ENCODE measurements at places on chromosomes 2 and 18. TPM values are rescaled to one million over a fixed set of nuclear protein-coding genes. Genes with fewer than 3 reads are reported as not detected.
A peak's percentile ranks its signal among the peaks of the same experiment; 100 is the strongest.

DNA sequence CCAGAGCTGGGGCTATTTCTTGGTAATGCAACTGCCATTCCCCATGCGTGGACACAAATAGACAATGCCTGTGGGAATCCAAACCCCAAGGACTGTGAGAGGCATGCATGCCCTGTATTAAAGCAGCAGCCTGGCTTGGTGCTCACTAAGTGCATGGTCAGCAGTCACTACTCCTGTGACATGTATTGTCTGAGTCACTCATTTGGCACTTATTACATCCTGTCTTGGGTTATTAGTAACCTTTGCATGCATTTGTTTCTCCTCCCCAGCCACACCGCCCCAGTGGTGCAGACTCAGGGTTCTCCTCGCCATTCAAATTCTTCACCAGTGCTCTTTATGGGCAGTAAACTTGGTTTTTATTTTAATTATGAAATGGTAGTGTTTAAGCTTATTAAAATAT, 30.2 kb downstream of the PRKCE start:
- peak; percentile 95 for DNase-seq

ZAP70 gene
- total RNA-seq: not detected

- no peak for DNase-seq
These were observed 34.5 kb upstream of the L3MBTL4 start for GRCh38 chr18:6449213-6449612.

DNA sequence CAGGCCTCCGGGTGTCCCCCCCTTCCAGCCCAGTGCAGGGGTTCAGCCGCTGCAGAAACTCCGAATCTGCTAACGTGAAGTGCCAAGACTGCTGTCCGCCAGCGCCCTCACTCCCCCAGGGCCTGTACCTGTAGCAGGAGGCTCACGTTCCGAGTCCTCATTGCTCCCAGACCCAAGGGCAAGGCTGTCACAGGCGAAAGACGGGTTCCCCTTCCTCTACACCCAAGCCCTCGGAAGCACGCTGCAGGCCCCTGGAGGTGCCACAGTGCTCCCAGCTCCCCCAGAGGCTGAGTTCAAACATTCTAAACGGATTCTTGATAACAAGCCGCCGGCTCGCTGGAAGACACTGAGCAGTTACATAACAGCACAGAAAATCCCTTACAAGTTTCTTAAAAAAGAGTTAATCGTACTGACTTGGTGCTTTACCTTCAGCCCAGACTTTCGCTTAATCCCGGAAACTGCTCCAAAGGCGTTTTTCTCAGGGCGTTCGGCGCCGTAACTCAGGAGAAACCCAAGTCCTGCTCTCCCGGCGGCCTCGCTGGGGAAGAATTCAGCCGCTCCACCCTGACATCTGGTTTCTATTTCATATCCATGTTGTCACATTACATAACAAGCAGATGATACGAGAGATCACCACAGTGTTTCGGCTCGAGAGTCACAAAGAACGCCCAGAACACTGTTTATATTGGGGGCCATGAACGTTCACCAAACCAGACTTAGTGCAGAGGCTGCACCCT, 92.0 kb downstream of the HDAC4 start:
- DNase-seq: no peak

ZSWIM2 gene
- total RNA-seq: not detected

DNA sequence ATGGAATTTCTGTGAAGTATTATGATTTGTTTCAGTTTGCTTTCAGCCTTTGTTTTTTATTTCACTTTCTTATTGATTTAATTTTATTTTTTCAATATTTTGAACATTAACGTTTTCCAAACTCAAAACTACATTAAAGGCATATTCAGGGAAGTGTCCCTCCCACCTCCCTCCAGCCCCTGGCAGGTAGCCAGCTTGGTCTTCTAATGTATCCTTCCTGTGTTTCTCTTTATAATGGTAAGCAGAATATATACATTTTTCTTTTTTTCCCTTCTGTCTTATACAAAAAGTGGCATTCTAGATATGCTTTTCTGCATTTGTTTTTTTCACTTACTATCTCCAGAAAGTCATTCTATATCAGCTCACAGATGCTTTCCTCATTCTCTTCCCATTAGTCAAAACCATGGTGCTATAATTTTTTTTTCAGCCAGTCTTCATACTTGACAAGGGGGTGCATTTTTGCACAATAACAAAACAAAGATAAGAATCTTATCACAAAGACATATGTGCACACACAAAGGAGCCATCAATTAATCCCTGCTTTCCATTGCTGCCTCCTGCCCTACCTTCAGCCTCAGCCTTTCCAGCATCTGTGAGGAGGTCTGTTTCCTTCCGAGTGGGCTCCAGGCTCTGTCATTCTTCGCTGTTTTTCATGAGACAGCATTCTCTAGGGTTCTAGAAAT, 33.7 kb upstream of the TMEM177 start:
- peak; percentile 20 for DNase-seq

DNA sequence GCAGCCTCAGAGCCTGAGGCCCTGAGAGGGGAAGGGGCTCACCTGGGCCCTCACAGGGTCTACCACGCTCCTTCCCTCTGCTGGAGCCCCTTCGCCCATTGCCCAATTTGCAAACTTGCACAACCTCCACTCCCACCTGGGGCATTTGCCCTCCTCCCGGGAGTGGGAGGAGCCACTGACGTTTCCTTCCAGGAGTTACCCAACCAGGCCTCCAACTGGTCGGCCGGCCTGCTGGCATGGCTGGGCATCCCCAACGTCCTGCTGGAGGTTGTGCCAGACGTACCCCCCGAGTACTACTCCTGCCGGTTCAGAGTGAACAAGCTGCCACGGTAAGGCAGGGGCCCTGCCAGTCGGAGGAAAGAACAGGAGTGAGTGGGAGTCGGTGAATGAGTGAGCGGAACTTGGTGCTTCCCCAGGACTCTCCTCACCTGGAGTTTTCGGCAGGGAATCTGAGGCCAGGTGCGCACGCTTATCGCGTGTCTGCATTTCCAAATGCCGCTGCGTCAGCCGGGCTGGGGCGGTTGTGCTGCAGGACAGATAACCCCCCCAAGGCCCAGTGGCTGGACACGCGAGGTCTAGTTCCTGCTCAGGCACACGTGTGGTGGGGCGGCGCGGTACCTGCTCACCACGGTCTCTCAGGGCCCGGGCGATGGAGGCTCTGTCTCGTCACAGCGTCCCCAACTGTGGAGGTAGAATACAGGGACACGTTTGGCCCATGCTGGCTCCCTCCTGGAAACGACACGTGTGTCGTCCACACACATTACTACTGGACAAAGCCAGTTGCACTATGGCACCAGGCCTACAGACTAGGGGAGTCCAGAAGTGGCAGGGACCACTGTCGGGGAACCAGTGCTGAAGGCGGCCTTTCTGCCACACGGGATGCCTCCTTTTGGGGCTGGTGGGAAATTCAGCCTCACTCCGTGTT, 11.7 kb downstream of the ANO7 start:
- no peak for DNase-seq

TMEM87B gene
- 24.4 TPM for total RNA-seq

- peak; percentile 60 for DNase-seq
These were observed 334.3 kb upstream of the VWC2L start for GRCh38 chr2:214076527-214076926.

DNA sequence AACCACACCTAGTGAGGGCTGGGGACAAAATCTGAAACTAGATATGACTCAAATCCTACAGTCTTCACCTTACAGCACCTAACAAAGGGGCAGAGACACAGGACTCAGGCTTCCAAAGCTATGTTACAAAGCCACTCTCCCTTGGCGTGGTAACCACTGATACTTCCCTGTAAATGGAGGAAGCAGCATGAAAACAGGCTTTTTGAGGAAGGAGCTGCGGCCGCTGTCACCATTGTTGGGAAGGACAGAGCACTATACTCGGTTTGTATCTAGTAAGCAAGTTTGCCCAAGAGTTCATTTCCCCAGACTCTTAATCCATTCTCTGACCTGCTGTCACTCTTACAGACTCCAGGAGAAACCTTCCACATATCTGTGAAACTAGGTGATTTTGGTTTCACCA, 60.3 kb downstream of the LONRF2 start:
- no peak for DNase-seq

ZC3H15 gene
- total RNA-seq: 35.2 TPM

DNA sequence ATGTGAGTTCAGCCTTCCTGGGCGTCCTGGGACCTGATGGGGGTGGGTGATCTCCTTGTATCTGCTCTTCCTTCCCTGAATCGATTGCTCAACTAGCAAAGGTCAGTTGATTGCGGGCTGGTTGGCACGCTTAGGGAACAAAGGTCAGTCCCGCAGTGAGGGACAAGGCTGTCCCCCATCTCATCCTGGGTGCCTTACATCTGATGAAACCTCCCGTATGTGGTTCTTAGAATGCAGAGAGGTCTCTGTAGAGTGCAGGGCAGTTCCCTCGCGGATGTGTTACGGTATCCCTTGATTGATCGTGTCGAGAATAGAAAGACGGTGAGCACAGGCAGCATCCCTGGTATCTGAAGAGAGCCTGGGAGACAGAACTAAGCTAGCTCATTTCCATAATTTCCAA, 56.4 kb upstream of the RBM44 start:
- DNase-seq: no peak

- no peak for DNase-seq
These were observed 98.8 kb downstream of the TRABD2A start for GRCh38 chr2:84781942-84782716.

- DNase-seq: no peak
These were observed 100.8 kb downstream of the OSBPL6 start for GRCh38 chr2:178295115-178295514.

- DNase-seq: no peak
These were observed 193.2 kb downstream of the CDH19 start for GRCh38 chr18:66410692-66411091.

DNA sequence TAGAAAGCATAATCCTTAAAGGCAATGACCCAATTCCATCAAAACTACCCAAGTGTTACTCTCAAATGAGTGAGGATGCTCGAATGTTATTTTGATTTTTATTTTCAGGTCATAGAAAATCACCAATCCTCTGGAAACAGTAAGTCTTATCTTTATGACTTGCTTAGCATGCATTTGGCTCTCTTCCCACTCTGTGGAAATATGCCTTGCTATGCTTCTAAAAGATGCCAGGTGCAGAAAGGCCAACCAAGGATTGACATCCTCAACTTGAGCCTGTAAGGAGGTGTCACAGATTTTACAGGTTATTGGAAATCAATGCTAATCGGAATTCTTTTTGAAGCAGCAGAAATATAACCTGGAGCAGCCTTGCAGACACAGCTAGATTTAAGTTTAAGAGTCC, 543.9 kb upstream of the LINC00305 start:
- no peak for DNase-seq

Measured in PC-9 (cell line).